ENCODE measurements at places on chromosomes 6 and 20. TPM values are rescaled to one million over a fixed set of nuclear protein-coding genes. Genes with fewer than 3 reads are reported as not detected.
A peak's percentile ranks its signal among the peaks of the same experiment; 100 is the strongest.

- no peak for DNase-seq
These were observed 74.7 kb downstream of the SESN1 start for GRCh38 chr6:109019911-109020310.

DNA sequence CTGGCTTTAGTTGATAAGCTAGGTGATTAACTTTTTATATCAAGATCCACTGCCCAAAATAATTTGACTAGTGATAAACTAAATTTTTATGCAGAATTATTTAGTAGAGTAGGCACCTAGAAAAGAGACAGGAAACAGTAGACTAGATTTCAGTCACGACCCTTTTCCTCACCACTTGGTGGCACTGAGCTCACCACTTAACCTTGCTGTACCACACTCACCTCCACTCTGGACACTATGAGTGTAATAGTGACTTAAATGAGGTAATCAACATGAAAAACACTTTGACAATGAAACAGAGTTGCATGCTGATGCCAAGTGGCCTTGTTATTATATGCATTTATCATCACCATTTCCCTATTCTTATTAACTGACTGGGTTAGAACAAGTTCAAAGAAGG is 730.4 kb downstream of the KIF16B start:
- no peak for DNase-seq

GRCh38 chr6:56541030-56541600 is 101.6 kb downstream of the DST start:
- DNase-seq: no peak

- no peak for DNase-seq
These were observed 837.6 kb downstream of the TBC1D32 start for GRCh38 chr6:120496661-120497060.

- DNase-seq: no peak
These were observed 4.9 kb downstream of the SDCBP2 start for GRCh38 chr20:1323830-1324597.

- DNase-seq: no peak
These were observed 19.4 kb upstream of the TUBB2A start for GRCh38 chr6:3176562-3177355.

GRCh38 chr6:168649209-168649608 is 208.2 kb downstream of the SMOC2 start:
- DNase-seq: no peak

DNA sequence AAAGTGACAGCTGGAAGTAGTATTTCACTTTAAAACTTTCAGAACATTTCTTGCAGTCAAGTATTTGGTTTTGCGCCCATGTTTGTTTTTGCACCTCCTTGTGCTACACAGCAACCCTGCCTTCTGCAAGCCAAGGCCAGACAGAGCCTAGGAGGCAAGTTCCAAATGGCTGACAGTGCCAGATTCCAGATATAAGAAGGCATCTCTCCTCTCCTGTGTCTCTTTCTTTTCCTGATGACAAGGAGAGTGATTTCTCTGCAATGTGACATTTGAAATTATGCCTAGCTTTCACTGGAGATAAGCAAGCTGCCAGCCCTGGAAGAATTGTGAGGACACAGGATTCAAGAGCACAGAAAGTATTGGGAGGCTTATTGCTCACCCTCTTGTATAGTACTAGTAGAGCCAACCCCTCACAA is 149.1 kb upstream of the TENT5A start:
- DNase-seq: no peak

DNA sequence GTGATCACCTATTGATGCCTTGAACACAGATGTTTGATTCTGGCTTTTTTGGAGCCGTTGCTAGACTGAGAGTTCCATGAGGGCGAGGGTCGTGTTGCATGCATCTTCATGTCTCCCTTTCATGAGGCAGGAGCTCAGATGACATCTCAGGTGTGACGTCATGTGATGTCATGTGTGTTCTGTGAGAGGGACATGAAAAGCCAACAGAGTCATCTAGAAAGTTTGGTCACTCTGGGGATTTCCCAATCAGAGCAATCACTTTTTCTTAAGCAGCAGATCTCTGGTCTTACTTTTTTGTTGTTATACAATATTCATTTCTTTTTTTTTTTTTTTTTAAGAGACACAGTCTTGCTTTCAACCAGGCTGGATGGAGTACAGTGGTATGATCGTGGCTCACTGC is 411.8 kb downstream of the PREX1 start:
- DNase-seq: no peak

DNA sequence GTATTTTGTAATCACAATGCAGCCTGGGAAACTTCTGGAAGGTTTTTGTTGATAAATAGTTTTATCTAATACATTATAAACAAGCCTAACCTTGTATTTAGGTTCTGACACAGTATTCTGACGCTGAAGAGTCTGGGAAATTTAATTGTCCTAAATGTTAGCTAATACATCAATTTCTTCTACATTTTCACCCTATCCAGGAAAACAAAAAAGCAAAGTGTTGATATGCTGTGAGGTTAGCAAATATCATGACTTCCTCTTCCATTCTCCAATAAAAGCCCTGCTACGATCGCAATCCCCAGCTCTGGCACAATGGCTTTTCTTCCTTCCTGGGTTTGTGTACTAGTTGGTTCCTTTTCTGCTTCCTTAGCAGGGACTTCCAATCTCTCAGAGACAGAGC is at the start of gene C6orf58:
Gene C6orf58, plus strand, starts transcription at position 301 of the 400 bp plus-strand sequence. Its CDS starts 12 bp downstream, at position 313.
- no peak for DNase-seq

DNA sequence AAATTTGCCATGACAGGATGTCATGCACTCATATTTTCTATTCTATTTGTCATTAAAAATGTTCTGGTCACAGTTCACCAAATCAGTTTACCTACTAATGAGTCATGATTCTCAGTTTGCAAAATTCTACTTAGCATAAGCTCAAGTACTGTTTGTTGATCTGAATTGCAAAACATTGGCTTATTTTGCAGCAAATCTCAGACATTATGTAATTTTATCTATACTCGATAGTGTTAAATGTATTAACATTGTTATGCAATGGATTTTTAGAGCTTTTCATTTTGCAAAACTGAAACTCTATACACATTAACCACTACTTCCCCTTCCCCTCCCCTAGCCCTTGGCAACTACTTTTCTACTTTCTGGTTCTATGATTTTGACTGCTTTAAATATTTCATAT is 213.8 kb upstream of the ZFP64 start:
- DNase-seq: no peak

DNA sequence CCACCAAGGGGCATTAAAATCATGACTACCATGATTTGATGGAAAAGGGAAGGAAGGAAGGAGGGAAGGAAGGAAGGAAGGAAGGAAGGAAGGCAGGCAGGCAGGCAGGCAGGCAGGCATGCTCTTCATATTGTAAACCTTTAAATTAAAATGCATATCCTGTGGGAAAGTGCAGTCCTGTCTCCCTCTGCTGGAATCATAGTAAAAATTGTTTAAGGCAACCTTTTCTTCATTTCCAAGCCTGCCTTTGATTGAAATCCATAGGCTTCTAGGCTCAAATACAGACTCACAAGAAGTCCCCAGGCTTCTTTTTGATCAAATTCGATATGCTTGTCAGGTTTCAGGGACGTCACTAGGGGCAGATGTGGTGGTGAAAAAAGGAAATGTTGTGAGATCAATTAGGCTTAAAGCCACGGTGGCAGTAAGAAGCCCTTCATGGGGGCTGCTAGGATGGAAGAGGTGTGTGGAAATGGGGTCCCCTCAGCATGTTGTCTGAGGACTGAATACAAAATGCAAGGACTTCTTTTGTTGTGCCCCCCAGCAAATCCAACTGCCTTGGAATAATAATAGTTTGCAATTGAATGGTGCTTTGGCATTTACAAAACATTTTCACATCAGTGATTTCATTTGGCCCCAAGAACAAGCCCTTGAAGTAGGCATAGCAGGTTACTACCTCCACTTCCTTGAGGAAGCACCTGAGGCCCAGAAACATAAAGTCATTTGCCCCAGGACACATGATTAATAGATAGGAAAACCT is 25.6 kb upstream of the GABRR1 start:
- DNase-seq: no peak

- no peak for DNase-seq
These were observed 33.1 kb upstream of the MCUR1 start for GRCh38 chr6:13847326-13848050.

DNA sequence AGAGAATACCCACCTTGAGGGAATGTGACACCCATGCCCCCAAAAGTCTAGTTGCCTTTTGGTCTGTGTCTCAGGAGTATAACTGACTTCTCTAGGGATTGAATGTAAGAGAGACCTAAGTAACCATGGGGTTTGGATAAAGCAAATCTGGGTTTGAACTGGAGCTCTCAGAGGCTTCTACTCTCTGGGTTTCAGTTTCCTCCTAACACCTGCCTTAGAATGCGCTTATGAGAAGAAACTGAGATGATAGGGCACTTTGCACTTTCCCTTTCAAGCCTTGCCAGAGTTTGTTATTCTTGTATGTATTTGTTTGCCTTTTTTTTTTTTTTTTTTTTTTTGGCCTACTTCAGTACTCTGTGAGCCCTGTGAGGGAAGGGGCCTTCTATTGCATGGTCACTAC is 19.4 kb downstream of the SDHAF4 start:
- DNase-seq: no peak

DNA sequence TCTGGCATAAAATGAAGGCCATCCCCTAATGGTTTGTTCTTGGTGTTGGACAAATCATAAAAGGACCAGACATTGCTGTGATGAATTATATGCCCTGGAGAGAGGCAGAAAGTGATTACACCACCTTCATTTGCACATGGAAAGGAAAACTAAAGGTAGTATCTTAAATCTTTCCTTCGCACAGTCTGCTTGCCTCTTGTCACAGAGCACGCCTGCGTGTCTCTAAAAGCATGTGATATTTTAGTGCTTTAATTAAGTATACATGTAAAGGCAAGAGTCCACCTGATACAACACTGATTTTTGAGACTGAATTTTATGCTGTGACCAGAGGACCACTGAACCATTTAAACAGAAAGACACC is 28.8 kb upstream of the PLAGL1 start:
- no peak for DNase-seq

GRCh38 chr20:14838663-14839628 is 501.5 kb upstream of the FLRT3 start:
- DNase-seq: peak; percentile 46

DNA sequence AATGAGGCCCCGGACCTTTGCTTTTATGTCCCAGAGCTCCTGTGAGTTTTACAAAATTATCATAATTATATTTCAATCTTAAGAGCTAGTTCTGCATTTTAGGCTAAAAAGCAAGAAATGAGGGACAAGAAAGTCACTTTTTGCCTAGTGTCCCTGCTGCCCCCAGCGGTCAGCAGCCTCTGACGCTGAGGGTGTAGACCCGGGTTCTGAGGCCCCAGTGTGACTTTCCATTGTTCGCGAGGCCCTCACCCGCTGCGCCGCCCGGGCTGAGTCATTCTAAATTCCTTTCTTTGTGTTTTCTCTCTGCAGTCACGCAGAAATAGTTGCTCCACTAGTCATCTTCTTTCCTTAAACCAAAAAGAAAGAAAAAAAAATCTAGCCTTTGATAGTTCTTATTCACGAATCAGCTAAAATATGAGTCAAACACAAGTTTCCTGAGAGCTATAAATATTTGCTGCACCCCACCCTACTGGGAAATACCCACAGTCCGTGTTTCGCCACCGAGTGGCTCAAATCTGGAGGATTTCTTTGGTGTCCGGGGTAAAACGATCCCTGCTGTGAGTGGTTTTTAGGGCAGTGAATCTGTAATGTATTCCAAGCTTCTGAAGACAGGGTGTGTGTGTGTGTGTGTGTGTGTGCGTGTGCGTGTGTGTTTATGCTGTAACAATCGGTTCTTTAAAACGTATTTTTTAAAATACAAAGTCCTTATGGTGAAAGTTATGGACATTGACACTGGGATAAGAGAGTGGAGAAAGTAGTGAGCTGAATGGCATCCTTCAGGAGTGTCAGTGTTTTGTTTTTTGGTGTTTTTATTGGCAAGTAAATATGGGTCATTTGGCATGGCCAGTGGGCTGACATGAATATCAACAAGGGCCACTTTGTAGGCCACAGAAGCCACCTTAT is 59.7 kb upstream of the EEF1A1 start:
- no peak for DNase-seq

DNA sequence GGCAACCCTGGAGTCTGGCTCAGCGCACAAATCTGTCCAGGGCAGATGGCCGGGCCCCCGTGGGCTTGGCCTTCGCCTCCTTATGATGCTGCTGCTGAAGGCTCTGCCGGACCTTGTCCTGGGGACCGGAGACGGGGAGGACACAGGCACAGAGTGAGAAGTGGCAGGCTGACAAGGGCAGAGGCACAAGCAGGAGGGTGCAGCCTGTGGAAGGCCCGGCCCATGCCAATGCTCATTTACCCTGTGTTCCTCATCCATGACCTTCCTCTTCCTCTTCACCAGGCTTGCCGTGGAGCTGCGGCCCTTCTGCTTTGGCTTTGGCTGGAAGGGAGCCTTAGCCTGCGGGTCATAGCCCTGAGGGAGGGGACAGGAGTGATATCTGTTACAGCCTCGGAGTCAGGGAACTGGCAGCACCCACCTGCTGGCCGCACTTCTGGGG is 2.4 kb downstream of the B3GALT4 start:
- DNase-seq: no peak

DNA sequence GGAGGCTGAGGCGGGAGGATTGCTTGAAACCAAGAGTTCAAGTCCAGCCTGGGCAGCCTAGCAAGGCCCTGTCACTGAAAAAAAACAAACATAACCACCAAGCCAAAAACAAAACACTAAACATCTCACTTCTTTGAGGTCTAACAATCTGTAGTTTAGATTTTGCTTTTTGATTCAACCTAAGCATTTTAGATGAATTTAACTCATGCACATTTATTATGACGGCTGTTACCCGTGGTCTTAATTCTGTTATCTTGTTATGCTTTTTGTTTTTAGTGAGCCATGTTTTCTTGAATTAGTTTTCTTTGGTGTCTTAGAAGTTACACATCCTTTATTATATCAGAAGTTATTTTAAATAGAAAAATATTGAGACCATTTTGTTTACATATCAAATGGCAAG is 13.8 kb upstream of the GTSF1L start:
- no peak for DNase-seq

DNA sequence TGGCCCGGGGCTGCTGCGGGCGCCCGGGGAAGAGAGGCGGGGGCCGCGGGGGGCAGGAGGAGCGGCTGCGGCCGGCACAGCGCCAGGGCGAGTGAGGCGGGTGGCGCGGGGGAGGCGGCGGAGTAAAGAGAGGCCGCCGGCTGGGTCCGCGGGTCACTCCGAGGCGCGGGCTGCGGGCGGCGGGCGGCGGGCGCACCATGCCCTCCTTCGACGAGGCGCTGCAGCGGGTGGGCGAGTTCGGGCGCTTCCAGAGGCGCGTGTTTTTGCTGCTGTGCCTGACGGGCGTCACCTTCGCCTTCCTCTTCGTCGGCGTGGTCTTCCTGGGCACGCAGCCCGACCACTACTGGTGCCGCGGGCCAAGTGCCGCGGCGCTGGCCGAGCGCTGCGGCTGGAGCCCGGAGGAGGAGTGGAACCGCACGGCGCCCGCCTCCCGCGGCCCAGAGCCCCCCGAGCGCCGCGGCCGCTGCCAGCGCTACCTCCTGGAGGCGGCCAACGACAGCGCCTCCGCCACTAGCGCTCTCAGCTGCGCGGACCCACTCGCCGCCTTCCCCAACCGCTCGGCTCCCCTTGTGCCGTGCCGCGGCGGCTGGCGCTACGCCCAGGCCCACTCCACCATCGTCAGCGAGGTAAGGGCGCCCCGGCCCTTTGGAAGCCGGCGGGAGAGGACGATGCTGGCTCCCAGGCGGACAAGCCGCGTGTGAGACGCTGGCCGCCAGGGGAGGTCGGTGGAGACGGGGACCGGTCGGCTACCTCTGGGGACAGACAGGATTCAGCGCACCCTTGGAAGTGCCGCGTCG is at the start of gene SLC22A3:
Gene SLC22A3, plus strand, starts transcription at position 156 of the 797 bp plus-strand sequence. Its CDS starts 42 bp downstream, at position 198.
- no peak for DNase-seq

Gene ZBTB46
- 22.0 TPM for polyA plus RNA-seq

Gene CTNNBL1
- polyA plus RNA-seq: 57.2 TPM

Gene ARMH2
- not detected for polyA plus RNA-seq

Gene CUL9
- 27.5 TPM for polyA plus RNA-seq

Gene LY6G5C
- polyA plus RNA-seq: 2.9 TPM

Gene HLA-DQA1
- polyA plus RNA-seq: 3.7 TPM

Gene AVP
- 0.46 TPM for polyA plus RNA-seq

Gene PPP1R14C
- polyA plus RNA-seq: 21.6 TPM

Gene CST2
- not detected for polyA plus RNA-seq

Gene SLC12A5
- 1.7 TPM for polyA plus RNA-seq
